ENCODE measurements at places on chromosomes 7 and 10.
A peak's percentile ranks its signal among the peaks of the same experiment; 100 is the strongest.

- no peak for DNase-seq
Observed at GRCh38 chr7:93902777-93903423, 3.5 kb upstream of the GNGT1 start.

DNA sequence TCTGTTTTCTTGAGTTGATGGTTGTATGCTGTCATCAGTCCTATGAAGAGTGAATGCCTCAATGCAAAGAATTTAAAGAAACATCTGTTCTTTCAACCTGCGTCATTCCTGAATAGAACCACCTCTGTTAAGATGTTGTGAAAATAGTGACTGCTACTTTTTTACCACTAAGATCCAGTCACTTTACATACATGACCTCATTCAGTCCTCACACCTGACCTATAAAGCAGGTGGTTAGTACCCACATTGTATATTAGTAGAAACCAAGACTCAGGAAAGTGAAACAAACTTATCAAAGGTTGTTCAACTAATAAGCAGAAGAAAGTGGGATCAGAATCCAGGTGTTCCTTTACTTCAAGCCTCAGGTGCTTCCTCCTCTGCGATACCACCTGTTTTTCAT, 64.8 kb downstream of the ITGB8 start:
- no peak for DNase-seq

GRCh38 chr10:79046326-79046725, 22.4 kb upstream of the ZMIZ1 start:
- no peak for DNase-seq

- DNase-seq = no peak
Observed at GRCh38 chr10:74289188-74289587, 138.2 kb downstream of the ADK start.

DNA sequence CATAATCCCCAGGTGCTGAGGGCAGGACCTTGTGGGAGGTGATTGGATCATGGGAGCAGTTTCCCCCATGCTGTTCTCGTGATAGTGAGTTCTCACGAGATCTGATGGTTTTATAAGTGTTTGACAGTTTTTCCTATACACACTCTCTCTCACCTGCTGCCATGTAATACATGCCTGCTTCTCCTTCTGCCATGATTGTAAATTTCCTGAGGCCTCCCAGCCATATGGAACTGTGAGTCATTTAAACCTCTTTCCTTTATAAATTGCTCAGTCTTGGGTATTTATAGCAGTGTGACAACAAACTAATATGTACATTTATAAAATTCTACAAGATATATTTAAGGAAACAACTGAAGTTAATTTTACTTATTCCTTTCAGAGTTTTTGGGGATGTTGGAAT, 170.8 kb upstream of the BET1 start:
- no peak for DNase-seq

DNA sequence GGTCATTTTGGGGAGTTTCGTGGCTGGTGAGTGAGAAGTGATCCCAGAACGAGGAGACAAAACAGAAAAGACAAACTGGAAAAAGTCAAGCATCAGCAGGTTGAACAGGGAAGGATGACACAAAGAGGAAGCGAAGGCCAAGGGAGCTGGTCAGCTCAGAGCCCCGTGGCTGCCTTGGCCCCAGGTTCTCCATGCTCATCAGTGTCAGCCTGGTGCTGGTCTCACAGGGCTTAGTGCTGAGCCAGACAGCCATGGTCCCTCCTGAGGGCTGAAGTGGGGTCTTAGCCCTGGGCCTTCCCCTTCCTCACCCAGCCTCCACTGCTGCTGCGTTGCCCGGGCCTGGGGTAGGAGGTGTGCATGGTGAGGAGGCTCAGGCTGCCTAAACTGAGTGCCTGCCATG, 183.6 kb downstream of the PFKFB3 start:
- DNase-seq = no peak

DNA sequence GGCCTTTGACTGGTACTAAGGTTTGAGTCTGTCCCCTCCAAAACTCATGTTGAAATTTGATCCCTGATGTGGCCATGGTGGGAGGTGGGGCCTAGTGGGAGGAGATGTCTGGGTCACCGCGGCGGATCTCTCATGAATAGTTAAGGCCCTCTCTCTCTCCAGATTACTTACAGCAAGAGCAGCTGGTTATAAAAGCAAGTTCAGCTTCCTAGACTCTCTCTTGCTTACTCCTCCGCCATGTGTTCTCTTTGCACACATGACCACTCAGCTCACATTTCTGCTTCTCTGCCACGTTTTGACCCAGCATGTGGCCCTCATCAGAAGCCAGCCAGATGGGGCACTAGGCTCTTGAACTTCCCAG, 29.9 kb upstream of the ZMIZ1 start:
- no peak for DNase-seq

- peak; percentile 97 for DNase-seq
Observed at GRCh38 chr10:123997486-123998196, 95.8 kb downstream of the CHST15 start.

DNA sequence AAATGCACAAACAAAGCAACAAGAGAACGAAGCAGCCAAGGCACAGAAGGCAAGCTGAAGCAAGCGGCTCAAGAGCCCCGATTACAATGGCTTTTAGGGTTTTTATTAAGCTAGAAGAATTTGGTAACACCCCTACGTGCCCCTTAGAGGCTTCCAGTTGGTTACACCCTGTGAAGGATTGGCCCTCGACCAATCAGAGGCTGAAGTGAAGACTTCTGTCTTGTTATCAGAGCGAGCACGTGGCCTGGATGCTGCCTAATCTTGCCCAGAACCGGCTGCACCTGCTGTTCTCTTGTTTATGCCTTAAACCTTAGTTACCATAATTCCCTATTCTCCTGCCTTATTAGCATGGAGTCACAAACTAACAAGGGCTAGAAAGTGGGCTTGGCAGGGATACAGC, 21.4 kb downstream of the KCNK18 start:
- DNase-seq = no peak

GRCh38 chr10:97538839-97539238, 33.7 kb upstream of the ANKRD2 start:
- DNase-seq = no peak
